CD4-positive, alpha-beta T cell treated with Interleukin-2 at 100 ng/mL for 4 hours (primary cell): ENCODE measurements at places on chromosomes 6 and 20.
A peak's percentile ranks its signal among the peaks of the same experiment; 100 is the strongest.

DNA sequence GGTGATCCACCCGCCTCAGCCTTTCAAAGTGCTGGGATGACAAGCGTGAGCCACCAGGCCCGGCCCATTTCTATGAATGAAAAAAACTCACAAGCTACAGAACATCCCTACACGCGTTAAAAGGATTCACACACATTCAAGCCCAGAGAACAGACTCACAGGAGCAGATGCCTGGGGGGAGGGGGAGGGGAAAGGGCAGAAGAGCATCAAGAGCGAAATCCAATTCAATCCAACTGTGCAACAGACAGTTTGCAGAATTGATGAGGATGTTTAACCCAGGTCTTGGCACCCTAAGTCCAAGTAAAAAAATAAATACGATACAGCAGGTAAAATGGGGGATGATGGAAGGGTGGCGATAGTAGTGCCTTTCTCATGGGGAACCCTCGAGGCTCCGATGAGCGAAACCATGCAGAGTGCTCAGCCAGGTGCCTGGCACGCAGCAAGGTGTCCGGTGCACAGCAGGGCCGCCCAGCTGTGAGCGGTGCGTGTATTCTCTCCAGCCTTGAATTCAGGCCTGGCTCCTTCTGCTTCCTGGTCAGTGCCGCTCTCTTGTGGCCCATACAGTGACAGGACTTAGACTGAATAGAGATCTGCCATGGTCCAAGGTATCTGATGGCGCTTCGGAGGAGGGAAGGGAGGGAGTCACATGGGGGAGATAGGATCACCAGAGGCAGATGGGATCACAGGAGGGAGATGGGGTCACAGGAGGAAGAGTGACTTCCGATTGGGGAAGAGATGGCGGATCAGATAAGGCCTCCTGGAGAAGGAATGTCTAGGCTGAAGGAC lies 35.4 kb upstream of the ANGPT4 start:
- no peak for DNase-seq

DNA sequence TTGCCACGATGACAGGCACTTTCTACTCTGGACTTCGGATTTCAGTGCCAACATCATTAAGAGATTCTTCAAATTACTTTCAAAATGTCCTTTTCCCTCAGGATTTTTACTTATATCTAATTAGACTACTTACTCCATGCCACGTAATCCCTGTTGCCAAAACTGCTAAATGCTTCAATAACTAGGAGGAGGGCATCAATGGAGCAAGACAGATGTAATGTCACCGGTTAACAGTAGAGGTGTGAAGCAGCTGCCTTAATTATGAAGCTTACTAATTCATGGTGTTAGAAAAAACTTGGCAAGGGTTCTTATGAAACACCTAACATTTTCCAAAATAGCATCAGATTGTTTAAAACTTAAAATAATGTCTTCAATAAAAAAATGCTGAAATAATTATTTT lies 111.2 kb upstream of the SIM1 start:
- DNase-seq: no peak

GRCh38 chr20:1507276-1507675 lies 16.1 kb upstream of the SIRPB2 start:
- no peak for DNase-seq

GRCh38 chr6:106889692-106890091 lies 84.8 kb downstream of the CD24 start:
- no peak for DNase-seq

DNA sequence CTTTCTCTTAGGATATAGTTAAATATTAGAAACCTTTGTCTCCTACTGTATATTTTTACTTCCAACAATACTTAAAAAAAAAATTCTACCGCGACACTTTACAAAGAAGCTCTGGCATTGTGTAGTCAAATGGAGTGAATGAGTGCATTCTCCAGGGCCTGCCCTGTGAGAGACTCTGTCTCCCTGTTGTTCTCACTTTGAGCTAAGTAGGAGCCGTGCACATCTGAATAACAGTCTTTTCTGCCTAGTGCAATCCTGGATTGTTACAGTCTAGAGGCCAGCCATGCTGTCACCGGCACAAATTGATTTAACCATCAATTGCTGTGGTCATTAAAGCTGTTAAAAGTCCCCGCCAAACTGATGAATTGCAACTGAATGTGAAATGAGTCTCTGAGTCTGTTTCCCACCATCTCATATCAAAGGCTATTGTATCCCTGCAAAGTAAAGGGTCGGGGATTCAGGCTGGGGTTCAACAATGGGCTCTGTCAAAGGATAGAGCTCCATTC lies 156.0 kb downstream of the RFPL4B start:
- no peak for DNase-seq

GRCh38 chr20:37651932-37652331 lies 41.9 kb upstream of the CTNNBL1 start:
- DNase-seq: no peak

DNA sequence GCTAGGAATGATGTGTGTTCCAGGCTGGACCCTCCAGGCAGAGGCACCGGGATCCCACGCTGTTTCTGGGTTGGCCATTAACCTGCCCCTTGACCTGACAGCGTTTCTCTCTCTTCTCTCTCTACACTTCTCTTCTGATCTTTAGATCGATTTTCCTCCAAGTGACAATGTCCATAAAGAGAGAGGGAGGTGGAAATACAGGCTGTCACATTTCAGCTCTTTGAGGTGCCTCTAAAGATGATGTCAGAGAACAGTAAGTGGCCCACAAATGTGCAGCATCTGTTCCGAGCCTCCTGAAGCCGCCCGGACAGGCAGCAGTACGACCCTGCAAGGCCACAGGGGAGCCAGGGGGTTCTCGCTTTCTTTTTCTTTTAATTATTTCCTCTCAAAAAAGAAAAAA lies 2.5 kb upstream of the SLCO4A1 start:
- DNase-seq: no peak

DNA sequence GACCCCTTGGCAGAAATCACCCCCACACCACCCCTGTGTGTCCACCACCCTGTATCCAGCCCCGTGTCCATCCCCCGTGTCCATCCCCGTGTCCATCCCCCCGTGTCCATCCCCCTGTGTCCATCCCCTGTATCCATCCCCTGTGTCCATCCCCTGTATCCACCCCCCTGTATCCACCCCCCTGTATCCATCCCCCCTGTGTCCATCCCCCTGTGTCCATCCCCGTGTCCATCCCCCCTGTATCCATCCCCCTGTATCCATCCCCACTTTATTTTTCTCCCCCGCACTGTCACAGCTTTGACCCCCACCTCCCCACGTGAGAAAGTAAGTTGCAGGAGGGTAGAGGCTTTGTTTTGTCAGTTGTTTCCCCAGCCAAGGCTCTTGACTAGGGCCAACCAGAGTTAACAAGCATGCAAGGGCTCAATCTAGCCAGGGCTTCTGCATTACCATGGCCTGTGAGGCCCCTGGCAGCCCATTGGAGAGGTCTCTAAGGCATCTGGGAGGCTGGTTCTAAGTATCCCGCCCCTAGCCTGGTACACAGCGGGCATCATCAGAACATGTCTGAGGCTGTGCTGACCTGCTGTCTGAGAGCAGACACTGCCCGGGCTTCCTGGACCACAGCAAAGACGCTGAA lies 18.1 kb upstream of the SIRPA start:
- no peak for DNase-seq

DNA sequence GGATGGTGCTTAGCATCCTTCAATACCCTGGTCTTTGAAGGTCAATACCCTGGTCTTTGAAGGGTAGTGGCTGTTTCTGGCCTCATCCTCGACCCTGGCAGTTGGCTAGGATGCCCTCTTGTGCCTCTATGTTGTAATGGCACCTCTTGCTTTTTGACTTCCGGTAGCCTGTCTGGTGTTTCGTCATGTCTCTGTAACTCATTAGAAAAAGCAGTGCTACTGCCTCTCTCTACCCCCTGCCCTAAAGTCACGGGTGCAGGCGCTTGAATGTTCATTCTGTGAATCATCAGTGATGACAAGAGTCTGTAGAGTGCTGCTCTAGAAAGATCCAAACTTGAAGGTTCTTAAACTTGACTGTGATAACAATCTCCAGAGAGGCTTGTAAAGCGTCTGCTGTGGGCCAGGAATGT lies 28.3 kb downstream of the RSPO4 start:
- peak; percentile 25 for DNase-seq

- DNase-seq: no peak
Observed at GRCh38 chr6:125041740-125042459, 79.7 kb downstream of the RNF217 start.

DNA sequence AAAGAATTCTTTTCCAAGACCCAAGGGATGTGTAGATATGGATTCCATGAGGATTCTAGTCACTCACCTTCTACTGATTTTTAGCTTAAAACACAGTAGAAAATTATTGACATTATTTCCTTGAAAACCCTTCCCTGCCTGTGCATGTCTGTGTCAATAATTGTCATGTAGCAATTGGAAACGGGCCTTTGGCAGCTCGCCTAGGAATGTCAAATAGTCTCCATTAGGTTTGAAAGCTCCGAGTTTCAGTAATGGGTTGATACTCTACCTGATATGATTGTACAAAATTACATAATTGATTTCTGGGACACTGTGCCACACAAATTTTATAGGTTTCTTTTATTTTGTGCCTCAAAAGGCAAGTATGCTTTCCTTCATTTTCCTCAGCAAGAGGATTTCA lies 515.2 kb upstream of the ARID1B start:
- DNase-seq: no peak

- no peak for DNase-seq
Observed at GRCh38 chr20:22106308-22106938, 401.0 kb downstream of the PAX1 start.

GRCh38 chr6:106514583-106514885 lies 114.8 kb downstream of the RTN4IP1 start:
- DNase-seq: no peak

GRCh38 chr20:10641467-10641866 lies 32.3 kb downstream of the JAG1 start:
- DNase-seq: no peak

DNA sequence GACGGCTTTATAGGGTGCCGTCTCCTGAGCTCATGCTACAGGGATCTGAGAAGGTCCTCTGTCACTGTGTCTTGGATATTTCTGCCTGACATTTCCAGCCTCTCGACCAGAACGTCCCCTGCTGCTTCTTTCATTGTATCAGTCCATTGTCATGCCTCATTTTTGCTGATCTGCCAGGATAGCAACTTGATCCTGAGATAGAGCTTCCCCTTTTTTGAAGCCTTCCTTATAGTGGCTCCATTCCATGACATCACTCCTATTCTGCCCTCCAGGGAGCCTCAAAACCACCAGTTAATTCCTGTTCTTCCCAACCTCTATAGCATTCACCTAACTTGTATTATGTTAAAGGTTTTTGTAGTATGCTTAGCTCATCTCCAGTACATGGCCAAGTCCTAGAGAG lies 431.8 kb upstream of the NOX3 start:
- no peak for DNase-seq

DNA sequence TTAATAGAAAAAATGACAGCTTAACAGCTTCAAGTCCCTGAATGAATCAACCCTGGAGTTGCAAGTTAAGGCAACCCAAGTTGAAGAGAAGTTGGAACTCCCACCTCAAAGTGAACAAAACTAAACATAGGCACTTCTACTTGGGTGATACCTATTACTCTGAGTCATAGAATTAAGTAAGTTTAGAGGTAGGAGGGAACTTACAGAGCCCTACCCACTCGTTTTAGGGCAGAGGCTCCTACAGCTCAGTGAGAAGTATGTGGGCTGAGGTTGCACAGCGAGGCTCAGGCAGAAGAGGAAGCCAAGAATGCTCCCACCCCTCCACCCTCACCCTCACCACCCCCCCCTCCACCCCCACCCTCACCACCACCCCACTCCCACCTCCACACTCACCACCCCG lies 42.2 kb downstream of the NFATC2 start:
- peak; percentile 84 for DNase-seq

- no peak for DNase-seq
Observed at GRCh38 chr20:20333866-20334265, 34.0 kb upstream of the INSM1 start.

- no peak for DNase-seq
Observed at GRCh38 chr6:17397764-17398194, 4.4 kb downstream of the CAP2 start.

GRCh38 chr6:153677522-153677921 lies 361.5 kb upstream of the OPRM1 start:
- DNase-seq: no peak

DNA sequence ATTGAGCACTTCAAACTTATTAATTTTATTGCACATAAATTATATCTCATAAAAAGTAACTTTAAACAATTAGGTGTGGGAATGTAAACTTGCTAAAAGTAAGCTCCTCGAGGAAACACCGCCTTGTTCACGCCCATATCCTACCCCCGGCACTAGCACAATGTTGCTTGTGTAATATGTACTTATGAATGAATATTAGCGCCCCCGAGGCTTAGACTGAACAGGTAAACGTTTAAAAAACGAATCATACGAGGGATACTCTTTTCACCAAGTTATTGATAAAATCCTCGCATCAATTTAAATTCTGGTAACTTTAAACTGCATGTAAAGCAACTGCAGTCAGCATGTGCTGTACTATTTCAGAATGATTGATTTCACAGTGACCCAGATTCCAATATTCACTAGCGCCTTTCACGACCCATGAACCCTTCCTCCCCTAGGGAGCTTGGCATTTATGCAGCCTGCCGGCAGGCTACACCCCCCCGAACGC lies 637 bp downstream of the TFB1M start:
- DNase-seq: peak; percentile 43

DNA sequence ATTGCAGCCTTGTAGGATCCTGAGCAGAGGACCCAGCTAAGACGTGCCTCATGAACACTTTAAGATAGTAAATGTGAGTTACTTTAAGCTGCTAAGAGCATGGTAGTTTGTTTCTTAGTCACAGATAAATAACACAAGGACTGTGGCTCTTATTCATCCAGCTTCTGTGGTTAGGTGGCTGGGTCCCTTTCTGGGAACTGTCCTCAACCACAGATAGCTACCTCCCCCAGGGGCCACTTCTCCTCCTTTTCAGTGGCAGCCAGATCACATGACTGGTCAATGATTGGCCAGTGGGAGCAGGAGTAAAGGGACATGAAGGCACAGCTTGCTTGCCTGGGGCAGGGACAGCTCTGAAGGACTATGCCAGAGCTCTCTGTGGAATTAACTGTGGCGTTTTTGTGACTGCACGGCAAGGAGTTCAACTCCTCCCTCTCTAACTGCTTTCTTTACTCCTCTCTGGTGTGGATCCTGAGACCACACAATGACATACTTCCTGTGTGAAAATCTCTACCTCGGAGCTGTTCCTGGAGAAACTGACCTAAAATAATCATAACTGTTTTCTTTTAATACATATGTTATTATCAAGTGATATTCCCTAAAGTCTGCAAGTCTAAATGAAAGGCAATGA lies 76.5 kb downstream of the NRN1 start:
- DNase-seq: no peak

DNA sequence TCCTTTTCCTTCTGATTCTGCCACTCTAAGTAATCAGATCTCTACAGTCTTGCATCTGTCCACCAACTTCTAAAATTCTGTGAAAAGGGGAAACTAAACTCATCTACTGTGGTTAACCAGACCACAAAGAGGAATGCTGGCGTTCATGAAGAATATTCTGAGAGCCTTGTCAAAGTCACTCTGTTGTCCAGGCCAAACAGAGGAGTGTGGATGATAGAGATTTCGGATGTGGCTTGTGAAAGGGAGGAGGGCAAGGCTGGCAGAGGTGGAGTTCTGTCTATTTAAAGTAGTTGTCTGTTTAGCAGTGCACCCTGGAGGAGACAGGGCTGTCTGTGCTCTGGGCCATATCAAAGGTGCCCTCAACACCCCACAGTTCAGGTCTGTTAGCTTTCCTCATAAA lies 33.9 kb downstream of the CCN2 start:
- DNase-seq: no peak
